GM03348 (cell line): ENCODE measurements at places on chromosomes 4 and X.

DNA sequence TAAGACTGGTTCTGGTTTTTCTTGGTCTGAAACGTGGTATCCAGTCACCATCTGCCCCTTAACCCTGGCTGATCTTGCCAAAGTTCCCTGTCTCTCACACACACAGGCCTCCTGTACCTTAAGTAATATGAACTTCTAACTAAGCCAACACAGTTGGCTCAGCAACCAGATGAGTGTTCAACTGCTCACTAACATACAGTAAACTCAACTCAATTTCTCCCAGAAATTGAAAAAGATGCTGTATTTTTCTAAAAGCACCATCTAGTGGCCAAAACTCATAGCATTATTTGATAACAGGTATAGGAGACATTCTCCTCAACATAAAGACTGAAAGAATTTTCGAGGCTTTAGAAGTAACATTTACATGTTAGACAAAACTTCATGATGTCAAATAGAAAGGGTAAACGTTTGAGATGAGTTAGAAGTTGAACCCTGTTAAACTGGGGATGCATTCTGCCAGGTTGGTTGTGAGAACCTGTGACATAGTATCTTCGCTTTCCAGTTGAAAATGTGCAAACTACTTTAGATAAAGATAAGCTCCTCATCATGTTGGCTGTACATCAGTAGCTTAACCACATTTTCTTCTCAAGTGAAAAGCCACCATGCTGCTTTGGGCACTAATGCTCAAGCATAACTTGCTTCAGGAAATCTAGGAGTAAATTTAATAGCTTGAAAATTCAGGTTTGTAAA, 31.2 kb downstream of the CCNI start:
- DNase-seq: peak; percentile 17

DNA sequence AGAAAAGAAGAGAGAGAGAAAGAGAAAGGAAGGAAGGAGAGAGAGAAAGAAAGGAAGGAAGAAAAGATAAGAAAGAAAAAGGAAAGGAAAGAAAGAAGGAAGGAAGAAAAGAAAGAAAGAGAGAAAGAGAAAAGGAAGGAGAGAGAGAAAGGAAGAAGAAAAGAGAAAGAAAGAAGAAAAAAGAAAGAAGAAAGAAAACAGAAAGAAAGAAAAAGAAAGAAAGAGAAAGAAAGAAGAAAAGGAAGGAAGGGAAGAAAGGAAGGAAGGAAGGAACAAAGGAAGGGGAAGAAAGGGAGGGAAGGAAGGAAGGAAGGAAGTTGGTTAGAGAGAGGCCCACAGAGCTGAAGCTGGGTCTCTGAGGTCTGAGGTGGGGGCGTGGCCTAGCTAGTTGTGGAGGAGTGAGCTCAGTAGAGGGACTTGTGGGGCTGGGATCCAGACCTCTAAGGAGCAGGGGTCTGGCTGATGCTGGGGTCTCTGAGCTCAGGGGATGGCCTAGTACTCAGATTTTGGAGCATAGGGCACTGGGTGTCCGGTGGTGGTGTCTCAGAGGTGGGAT, 27.1 kb upstream of the PDZD4 start:
- DNase-seq: no peak

GRCh38 chrX:38861489-38861888, 60.2 kb downstream of the MID1IP1 start:
- no peak for DNase-seq

DNA sequence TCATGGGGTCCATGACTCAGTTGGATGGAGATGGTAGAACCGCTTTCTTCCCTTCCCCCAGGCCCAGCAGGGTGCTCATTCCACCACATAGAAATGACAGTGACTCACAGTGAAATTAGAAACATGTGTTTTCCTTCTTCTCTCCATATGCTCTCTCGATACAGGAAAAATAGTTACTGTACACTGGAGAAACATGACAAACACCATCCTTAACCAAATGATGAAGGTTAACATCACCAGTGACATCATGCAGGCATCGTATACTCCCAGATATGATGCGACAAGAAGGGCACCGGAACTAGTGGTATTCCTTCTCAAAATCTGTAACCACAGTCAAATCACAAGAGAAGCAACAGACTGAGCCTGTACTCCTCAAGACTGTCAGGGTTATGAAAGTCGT, 11.7 kb upstream of the RAB40A start:
- peak; percentile 44 for DNase-seq

DNA sequence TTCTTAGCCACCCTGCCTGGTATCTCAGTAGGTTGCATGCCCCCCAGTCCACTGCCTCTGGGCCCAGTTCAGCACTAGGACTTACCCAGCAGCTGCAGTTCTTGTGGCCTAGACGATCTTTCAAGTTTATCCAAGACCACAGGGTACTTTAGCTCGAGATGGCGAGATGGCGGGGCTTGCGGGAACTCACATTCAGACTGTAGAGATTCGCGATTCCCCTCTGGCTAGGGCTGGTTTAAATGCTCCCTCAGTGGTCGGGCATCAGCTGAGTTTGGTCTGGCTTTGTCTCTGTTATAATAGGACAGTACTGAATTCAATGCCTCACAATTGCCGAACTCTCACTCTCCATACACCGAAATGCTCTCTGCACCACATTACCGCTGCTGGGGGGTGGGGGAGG, 18.4 kb upstream of the RFC1 start:
- DNase-seq: no peak

GRCh38 chr4:73620115-73620792, at the start of gene RASSF6:
RASSF6 (minus strand) TSS chr4:73620436; CDS start chr4:73611795, 8,641 bp downstream.
- DNase-seq: no peak

DNA sequence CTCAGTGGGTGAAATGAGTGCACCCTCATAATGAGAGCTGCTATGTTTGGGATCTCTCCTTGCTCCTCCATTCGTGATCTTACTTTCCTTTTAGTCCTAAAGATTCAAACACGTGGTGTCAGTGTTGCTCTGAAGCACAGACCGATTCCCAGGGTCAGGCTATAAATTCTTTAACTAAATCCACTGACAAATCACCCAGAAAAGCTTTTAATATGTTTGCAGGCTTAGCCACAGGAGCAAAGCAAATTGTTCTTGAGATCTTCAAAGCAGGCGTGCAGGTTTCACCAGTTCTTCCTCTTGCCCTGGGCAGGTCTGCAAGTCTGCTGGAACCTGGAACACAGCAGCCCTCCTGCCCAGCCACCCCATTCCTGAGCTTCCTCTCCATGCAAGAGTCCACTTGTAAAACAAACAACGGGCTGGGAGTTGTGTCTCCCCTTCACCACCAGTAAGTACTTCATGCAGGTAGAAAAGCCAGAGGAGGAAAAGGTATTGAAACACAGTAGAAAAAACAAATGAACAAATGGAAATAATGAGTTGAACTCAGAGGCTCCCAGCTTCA, 70.1 kb upstream of the ENPP6 start:
- DNase-seq: peak; percentile 49

DNA sequence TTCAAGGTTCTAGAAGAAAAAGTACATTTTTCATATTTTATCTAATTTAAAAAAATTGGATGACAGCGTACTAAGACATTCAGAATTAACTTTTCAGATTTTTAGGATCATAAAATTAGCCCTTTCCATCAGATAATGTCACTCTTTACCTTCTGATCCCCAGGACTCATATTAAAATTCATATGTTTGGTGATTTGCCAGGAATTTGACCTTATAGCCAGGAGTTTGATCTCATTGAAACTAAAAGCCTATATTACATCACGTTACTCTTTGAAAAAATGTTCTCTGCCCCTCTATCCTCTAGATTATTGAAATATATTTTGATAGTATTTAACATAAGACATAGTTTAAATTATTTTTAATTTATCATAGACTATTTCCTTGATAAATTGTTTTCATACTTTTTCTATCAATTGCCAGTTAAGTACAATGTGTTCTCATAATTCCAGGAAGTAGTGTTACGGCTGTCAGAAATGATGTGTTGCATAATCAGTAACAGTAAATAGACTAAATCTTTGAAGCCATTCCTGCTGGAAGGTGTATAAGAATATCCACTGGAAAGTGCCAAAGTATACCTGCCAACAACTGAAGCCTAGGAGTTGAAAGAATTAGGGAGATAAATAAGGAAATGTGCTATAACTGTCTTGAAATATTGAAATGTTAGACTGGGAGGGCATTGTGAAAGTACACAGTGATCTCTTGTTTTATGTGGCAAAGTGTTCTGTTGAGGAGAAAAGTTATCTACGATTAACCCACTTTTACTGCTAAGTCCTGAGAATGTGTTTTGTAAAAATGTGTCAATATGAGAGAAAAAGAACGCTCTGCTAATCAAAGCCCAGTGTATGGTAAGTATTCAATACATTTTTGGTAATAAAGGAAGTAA, 32.9 kb upstream of the PDGFC start:
- DNase-seq: no peak

GRCh38 chr4:151418856-151419255, 9.9 kb downstream of the FHIP1A start:
- no peak for DNase-seq

DNA sequence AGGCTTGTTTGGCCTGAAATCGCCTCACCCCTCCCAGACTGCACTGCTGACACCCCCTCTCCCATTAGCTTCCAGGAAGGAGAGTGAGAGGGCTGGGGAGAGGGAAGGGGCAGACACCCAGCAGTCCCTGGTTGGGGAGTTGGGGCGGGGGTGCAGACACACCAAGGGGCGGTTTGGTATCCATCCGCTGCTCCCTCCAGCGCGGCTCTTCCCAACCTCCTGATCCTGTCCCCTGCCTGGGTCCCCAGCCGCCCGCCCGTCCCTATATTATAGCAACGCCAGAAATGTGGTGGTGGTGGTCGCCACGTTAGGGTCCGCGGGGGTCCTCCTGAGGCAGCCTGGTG, 24.9 kb downstream of the GPRASP3 start:
- no peak for DNase-seq

DNA sequence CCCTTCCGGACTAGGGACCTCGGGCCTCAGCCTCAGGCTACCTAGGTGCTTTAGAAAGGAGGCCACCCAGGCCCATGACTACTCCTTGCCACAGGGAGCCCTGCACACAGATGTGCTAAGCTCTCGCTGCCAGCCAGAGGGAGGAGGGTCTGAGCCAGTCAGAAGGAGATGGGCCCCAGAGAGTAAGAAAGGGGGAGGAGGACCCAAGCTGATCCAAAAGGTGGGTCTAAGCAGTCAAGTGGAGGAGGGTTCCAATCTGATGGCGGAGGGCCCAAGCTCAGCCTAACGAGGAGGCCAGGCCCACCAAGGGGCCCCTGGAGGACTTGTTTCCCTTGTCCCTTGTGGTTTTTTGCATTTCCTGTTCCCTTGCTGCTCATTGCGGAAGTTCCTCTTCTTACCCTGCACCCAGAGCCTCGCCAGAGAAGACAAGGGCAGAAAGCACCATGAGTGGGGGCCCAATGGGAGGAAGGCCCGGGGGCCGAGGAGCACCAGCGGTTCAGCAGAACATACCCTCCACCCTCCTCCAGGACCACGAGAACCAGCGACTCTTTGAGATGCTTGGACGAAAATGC, at the start of gene WAS:
TSS of gene WAS (plus strand) at position 389 of the 572 bp plus-strand sequence. CDS start at position 444, 55 bp downstream.
- DNase-seq: no peak

DNA sequence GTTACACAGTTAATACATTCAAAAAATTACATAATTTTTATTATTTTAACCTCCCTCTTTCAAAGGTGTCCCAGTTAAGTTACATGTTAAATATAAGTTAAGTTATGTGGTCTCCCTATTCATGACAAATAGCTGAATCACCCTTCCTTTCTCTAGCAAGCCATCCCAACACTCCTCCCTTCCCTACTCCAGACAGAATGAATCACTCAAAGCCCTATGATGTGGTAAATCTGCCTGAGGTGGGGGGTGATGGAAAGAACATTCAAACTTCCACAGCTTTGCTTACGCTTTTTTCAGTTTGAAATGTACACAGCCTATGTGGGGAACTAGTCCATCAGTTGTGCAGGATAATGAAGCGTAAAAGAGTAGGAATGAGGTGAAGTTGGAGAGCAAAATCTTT, 90.2 kb downstream of the CXCL13 start:
- peak; percentile 83 for DNase-seq

DNA sequence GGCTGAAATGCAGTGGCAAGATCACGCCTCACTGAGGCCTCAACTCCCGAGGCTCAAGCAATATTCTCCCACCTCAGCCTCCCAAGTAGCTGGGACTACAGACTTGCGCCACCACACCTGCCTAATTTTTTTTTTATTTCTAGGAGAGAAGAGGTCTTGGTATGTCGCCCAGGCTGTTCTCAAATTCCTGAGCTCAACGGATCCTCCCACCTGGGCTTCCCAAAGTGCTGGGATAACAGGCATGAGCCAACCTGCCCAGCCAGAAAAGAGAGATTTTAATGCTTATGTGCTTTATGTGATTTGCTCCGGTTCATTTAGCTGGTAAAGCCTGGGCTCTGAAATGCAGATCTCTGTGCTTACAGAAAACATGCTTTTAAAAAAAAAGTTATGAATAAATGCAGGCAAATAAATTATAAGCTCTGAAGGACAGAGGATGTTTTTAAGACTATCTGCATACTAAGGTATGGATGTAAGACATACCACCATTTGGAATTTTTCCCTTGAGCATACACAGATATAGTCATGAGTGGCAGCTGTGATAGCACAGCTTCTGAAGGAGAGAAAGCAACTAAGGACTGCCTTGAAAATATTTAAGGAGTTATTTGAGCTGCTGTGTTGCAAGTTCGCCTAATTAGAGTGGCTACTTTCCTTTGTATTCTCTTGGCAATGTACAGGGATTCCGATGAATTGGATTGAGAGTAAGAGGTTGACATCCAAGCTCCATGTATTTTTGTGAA, 13.8 kb downstream of the GUCY1B1 start:
- no peak for DNase-seq

- DNase-seq: no peak
These were observed 225.9 kb upstream of the CASK start for GRCh38 chrX:42149281-42149680.

- DNase-seq: no peak
These were observed 26.4 kb downstream of the GPM6B start for GRCh38 chrX:13790206-13791131.

- DNase-seq: no peak
These were observed 72.0 kb downstream of the RGS12 start for GRCh38 chr4:3364634-3365314.

GRCh38 chrX:83422836-83423235, 85.3 kb upstream of the POU3F4 start:
- DNase-seq: no peak

DNA sequence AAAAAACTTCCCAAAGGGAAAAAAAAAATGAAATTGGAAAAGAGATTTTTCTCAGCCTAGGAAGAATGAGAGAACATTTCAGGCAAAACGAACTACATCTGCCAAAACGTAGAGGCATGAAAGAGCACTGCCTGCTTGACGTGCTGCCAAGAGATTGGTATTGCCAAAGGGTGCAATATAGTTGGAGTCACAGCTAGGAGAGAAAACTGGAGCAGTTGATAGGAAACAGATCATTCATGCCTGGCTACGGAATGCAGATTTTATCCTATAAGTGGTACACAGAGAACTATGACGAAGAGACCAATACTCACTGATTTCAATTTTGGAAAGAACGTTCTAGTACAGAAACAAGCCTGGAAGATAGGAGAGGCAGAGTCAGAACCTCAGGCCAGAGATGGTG, 68.4 kb upstream of the IQCM start:
- peak; percentile 15 for DNase-seq

DNA sequence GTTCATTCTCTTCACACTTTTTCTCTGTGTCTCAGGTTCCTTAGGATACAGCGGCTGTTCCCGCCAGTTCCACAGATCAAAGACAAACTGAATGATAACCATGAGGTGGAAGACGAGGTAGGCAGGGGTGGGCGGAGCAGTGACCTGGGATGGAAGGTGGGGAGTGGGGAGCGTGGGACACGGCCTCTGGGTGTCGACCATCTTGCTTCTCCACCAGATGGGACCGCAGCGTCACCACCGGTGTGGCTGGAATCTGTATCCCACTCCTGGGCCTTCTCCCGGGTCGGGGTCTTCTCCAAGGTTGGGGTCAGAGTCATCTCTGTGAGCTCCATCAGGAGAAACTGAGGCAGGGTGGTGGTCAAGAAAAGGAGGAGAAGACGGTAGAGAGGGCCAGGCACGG, 31.2 kb upstream of the IL3RA start:
- no peak for DNase-seq

- peak; percentile 59 for DNase-seq
These were observed 7.5 kb downstream of the APEX2 start for GRCh38 chrX:55007656-55008055.
